T-cell (primary cell): ENCODE measurements at places on chromosomes 1 and 21.
A peak's percentile ranks its signal among the peaks of the same experiment; 100 is the strongest.

- DNase-seq, result peak; percentile 22
Measured at GRCh38 chr1:200905411-200906052, 10.8 kb downstream of the INAVA start.

GRCh38 chr21:35811191-35811806 lies 249.0 kb downstream of the SETD4 start:
- no peak for DNase-seq

- DNase-seq, result no peak
Measured at GRCh38 chr1:50705041-50705440, 255.0 kb downstream of the FAF1 start.

- no peak for DNase-seq
Measured at GRCh38 chr1:160772331-160772730, 23.6 kb upstream of the LY9 start.

DNA sequence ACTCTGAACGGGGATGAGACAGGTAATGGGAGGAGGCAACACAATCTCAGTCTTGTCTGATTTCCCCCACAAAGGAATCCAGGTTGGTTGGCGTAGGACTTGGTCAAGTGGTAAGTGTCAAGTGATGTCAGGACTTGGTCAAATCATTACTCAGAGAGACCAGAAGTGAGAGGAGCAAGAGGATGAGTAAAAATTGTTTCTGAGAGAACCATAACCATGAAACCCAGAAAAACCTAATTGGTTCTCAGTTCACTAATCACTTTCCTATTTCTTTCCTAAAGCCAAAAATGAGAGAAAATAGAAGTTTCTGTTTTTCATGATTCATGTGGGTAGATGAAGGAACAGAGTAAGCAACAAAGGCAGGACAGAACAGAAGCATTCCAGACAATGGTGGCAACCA lies 5.0 kb downstream of the PHC2 start:
- no peak for DNase-seq

- DNase-seq, result no peak
Measured at GRCh38 chr1:29465755-29466154, 229.4 kb downstream of the PTPRU start.

- no peak for DNase-seq
Measured at GRCh38 chr1:77063118-77063517, 156.1 kb downstream of the PIGK start.

- no peak for DNase-seq
Measured at GRCh38 chr1:200982071-200982945, 41.2 kb downstream of the KIF21B start.

DNA sequence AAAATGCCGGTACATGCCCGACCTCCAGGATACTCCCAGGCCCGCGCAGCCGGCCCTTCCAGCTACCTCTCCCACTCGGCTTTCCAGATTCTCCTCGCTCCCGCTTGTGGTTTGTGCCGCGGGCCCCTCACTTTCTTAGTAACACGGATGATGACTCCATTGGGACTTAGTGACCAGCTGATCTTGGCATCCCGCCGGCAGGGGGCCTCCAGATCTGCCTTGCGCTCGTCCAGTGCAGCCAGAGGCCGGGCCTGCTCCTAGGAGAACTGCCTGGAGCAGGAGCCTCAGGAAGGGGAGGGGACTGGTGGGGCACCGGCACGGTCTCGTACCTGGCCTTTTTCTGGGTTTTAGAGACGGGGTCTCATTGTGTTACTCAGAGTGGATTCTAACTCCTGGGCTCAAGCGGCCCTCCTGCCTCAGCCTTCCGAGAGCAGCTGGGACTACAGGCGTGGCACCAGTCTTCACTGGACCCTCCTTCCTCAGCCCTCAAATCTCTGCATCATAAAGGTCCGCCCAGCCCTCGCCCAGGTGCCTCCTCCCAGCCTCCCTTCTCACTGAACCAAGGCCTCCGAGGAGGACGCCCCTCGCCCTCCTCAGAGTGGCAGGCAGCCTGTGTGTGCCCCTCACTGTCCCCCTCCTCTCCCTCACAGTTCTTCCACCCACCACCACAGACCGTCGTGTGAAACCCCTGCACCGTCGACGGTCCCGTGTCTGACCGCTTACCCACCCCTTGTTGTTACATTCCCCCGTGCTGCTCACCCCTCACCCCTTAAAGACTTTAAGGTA lies 78.6 kb downstream of the SLC25A24 start:
- no peak for DNase-seq

DNA sequence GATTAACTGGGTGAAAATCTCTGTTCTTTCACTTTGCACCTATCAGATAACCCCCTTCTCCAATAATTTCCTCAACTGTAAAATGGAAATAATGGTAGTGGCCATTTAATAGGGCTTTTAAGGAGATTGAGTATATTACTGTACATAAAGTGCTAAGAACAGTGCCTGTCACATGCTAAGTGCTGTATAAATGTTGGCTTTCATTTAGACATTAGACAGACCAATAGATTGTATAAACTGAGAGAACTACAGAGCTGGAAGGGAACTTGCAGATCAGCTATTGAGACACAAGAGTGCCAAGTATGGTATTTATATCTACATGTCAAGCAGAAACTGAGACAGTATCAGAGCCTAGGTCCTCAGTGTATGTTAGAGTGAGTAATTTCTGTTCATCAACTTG lies 934.7 kb downstream of the PLA2G4A start:
- no peak for DNase-seq

GRCh38 chr1:241419986-241420385 lies 63.0 kb upstream of the RGS7 start:
- DNase-seq, result no peak

GRCh38 chr1:115224636-115225035 lies 113.4 kb downstream of the NGF start:
- DNase-seq, result no peak

DNA sequence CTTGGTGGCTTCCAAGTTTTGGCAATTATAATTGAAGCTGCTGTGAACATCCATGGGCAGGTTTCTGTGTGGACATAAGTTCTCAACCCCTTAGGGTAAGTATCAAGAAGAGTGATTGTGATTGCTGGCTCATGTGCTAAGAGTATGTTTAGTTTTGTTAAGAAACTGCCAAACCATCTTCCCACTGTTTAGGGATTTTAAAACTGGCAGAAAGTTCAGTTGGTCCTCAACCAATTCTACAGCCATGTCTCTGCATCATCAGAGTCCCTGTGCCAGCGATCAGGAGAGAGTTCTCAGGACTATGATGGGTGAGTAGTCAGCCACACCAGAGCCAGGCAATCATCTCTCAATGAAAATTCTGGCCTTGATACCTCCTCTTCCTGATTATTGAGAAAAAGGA lies 193.8 kb downstream of the ZC3H11B start:
- DNase-seq, result no peak

DNA sequence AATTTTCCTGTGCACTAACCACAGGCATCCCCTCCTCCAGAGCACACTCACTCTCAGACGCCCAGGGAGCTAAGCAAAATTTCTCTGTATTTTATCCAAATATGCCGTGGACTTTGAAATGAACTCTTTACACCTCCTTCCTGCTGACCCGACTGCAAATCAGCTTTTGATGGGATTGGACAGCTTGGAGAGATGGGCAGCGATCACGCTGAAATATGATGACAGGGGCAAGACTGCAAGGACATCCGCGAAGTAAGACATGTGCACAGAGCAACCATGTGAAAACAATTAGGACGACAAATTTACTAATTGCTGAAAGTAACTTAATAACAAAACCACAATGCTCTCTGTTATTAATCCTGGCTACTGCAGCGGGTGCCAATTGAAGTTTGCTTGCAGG lies 64.6 kb upstream of the CLDN14 start:
- DNase-seq, result no peak

- no peak for DNase-seq
Measured at GRCh38 chr1:197438010-197438790, 170.1 kb downstream of the CRB1 start.

DNA sequence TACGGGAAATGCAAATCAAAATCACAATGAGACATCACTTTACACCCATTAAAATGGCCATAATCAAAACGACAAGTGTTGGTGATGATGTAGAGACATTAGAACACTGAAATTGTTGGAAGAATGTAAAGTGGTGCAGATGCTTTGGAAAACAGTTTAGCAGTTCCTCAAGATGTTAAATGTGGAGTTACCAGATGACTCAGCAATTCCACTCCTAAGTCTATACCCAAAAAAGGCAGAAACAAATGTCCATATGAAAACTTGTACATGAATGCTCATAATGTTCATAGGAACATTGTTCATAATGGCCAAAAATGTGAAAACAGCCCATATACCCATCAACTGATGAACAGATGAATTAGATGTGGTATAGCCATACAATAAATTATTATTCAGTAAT lies 267.4 kb downstream of the KCNH1 start:
- DNase-seq, result no peak

- no peak for DNase-seq
Measured at GRCh38 chr1:233295975-233296322, 424 bp upstream of the PCNX2 start.

DNA sequence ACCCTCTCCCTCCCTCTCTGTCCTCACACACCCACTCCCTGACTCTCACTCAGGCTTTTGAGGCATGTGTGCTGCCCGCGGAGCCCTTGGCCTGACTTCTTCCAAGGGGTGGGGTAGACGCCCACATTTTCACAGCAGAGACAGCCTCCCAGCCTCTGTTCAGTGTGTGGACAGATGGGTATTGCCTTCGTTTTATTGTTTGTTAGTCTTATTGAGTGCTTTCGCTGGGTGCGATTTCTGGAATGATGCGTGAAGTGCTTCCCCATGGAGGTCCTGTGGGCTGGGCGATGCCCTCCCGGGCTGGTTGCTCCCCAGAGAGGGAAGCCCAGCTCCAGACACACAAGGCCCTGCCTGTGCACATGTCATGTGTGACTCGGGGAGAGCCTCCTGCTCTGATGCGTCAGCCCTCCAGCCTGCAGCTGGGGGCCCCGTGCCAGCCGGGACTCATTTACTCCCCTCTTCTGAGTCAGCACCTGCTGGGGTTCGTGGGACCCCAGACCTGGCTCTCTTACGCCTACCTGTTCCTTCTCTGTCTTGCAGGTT lies 14.7 kb downstream of the PDXK start:
- no peak for DNase-seq

GRCh38 chr1:245541369-245541768 lies 386.6 kb downstream of the KIF26B start:
- DNase-seq, result no peak

GRCh38 chr1:215375381-215375780 lies 191.7 kb upstream of the KCTD3 start:
- no peak for DNase-seq

GRCh38 chr1:1359664-1360468 lies 1.5 kb upstream of the MXRA8 start:
- DNase-seq, result no peak

GRCh38 chr1:160001440-160001839 lies 30.4 kb downstream of the PIGM start:
- DNase-seq, result no peak

DNA sequence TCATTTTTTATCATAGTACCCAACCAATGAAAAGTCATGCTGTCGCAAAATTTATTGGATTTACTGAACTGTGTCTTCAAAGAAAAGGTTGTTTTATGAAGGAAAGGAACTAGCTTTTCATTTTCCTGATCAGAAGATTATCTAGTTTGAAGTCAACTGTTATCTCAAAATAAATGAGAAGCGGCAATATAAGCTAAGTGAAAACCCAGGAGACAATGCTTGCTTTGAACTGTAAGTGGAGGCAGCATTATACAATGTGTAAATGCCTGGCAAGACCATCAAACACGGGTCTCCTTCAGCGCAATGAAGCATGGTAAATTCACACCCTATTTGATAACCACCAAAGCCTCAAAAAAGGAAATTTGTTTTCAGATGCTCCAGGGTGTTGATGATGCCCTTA lies 134.4 kb upstream of the PTBP2 start:
- no peak for DNase-seq

DNA sequence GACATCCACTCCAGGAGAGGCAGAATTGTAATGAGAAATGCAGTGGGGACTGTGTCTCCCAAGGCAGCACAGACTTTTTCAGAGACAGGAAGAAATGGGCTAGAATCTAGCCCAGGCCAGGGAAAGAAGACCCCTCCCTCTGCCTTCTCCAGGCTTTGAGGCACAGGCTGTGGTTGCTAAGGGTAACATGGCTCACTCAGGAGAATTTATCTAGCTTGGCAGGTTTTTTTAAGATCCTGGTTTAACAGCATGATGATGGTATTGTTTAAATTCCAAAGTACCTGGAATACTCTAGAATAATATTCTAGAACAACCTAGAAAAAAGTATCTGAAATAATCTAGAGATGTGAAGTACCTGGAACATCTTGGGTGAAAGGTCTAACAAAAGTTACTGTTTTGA lies 125.6 kb downstream of the URB2 start:
- DNase-seq, result no peak

DNA sequence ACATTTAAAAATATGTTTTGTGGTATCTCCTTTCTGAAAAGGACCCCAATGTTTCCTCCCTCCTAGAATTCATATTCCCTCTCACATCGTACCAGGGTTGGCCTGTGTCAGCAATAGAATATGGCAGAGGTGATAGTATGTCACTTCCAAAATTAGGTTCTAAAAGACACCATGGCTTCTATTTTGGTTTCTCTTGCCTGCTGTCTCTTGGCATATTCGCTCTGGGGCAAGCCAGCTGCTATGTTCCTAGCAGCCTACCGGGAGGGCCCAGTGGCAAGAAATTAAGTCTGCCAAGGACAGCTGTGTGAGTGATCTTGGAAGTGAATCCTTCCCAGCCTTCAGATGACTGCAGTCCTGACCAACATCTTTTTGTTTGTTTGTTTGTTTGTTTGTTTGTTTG lies 92.9 kb upstream of the PPM1J start:
- no peak for DNase-seq

DNA sequence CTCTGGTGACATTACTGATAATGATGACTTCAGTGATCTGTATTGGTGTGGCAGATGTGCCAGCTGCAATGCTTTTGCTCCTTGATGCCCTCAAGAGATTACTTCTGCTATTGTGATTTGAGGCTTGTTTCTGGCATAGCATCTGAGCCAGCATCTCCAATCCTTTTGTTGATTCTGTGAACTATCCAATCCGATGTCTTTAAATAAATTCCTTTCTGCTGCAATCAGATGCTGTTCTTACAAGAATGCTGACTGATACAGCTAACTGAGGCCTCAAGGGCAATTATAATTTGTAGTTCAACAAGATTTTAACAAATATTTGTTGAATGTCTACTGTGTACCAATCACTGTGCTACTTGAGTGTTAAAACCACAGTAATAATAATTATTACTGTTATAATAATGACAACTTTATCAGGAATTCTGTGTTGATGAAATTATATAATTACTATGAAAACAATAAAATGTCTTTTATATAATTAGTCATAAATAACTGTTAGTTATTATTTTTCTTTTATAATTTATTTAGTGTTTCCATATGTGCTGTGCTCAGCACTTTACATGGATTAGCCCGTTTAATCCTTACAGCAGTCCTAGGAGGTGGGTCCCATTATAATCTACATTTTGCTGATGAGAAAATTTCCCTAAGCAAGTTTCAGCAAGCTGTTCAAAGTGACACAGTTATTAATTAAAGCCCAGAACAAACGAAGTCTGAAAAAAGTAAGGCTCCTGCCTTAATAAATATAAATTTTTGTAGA lies 308.2 kb downstream of the BRINP3 start:
- no peak for DNase-seq
